SK-N-SH (cell line): ENCODE measurements at places on chromosomes 4 and X. TPM values are rescaled to one million over a fixed set of nuclear protein-coding genes. Genes with fewer than 3 reads are reported as not detected.

Gene BST1
- polyA plus RNA-seq, result 7.3 and 8.3 TPM in 2 replicates

Gene CPE
- 18.2 and 25.9 TPM in 2 replicates for polyA plus RNA-seq

Gene GPAT3
- 0.02 TPM in 1 of 2 replicates, not detected in the other for polyA plus RNA-seq

Gene TBC1D9
- polyA plus RNA-seq, result 13.5 and 16.1 TPM in 2 replicates

Gene ARX
- polyA plus RNA-seq, result not detected in 2 replicates

Gene SLIT2
- 53.6 and 68.7 TPM in 2 replicates for polyA plus RNA-seq

Gene MAGEB2
- polyA plus RNA-seq, result 1.6 and 2.7 TPM in 2 replicates

Gene APLN
- polyA plus RNA-seq, result 0.71 and 0.82 TPM in 2 replicates

Gene PCDH10
- polyA plus RNA-seq, result 0.02 and 0.05 TPM in 2 replicates

GRCh38 chr4:176921256-176921655 lies 128.5 kb upstream of the VEGFC start:
- DNase-seq, result no peak
- H3K4me3 ChIP-seq, result no peak overlapping the region
- peaks cover 13% of the 10 kb centered on the region for H3K36me3 ChIP-seq
- peak overlapping the region; percentile 87 for H3K27ac ChIP-seq

- peaks cover 22% of the 10 kb centered on the region; the same call in 1 of the 2 replicates for H3K27me3 ChIP-seq
- no peak overlapping the region for H3K27ac ChIP-seq
- H3K4me3 ChIP-seq, result no peak overlapping the region
- DNase-seq, result no peak
- no peaks in the 10 kb centered on the region for H3K36me3 ChIP-seq
- no peaks in the 10 kb centered on the region for H3K4me1 ChIP-seq
These were observed 126.6 kb upstream of the SLC4A4 start for GRCh38 chr4:71212216-71212615.

DNA sequence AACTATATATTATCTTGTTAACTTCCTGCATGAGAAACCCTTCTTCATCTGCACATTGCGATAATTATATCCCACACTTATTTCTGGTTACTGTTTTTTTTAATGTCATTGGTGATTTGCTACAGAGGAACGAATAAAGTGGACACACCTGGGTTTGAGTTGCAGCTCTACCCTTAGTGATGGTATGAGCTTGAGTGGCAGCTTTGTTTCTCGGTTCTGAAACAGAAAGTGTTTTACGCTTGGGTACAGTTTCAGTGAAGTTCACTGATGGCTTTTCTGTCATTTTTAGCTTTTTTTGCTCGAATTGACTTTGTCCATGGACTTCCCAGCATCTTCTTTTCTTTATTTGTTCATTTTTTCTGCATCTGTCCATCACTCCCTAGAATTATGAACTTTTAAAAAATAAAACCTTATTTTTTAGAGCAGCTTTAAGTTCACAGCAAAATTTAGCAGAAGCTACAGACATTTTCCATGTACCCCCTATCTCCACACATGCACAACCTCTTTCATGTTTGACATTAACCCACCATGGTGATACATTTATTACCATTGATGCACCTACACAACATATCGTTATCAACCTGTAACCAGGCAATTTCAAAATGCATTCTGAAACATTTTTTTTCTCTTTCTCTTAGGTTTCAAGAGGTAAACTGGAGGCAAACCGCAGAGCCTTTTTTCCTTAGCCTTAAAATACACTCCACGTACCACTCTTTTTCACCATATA lies 1041.6 kb upstream of the PRKX start:
- H3K4me3 ChIP-seq, result no peak overlapping the region
- no peak overlapping the region for H3K27ac ChIP-seq
- H3K36me3 ChIP-seq, result no peaks in the 10 kb centered on the region
- DNase-seq, result no peak
- no peaks in the 10 kb centered on the region for H3K4me1 ChIP-seq

GRCh38 chr4:61604054-61604453 lies 403.9 kb downstream of the ADGRL3 start:
- no peaks in the 10 kb centered on the region for H3K36me3 ChIP-seq
- H3K4me3 ChIP-seq, result no peak overlapping the region
- no peak for DNase-seq
- no peak overlapping the region for H3K27ac ChIP-seq
- H3K27me3 ChIP-seq, result no peaks in the 10 kb centered on the region

DNA sequence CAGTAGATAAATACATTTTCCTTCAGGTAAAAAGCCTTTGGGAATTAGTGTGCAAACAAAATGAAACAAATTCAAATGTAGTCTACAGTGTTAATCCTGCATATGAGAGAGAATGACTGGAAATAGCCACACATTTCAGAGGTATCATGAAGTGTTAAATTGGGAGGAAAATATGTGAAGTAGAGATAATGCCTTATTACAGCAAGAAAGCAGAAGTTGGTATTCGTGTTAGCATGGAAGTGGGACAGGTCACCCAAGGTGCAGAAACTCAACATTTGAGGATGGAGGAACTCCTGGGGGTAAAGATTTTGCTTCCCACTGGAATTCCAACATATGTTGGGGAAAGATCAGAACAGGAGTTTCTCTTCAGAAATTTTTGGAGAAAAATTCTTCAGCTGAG lies 51.3 kb downstream of the EMCN start:
- no peaks in the 10 kb centered on the region for H3K27me3 ChIP-seq
- no peaks in the 10 kb centered on the region; the same call in 1 of the 2 replicates for H3K4me1 ChIP-seq
- no peak for DNase-seq
- no peak overlapping the region for H3K4me3 ChIP-seq

DNA sequence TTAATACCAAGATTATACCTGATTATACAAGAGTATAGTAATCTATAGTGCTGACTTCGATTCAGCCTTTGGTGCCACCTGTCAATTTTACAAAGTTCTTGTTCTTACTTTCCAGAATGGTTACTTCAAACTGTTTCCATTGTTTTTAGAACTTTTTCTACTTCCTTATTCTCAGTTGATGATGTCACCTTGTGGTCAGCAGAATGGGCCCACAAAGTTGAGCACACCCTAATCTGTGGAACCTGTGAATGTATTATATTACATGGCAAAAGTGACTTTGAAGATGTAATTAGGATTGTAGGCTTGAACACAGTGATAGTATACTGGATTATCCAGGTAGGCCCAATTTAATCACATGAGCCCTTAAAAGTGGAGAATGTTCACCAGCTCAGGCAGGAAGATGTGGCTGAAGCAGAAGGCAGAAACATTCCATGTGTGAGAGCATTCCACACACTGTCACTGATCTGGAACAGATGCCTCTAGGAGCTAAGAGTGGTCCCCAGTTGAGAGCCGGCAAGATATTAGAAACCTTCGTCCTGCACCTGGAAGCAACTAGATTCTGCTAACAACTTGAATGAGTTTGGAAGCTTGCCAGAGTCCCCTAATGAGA lies 6.3 kb upstream of the SGMS2 start:
- no peaks in the 10 kb centered on the region for H3K36me3 ChIP-seq
- peaks cover 16% of the 10 kb centered on the region; the same call in 1 of the 2 replicates for H3K27me3 ChIP-seq
- DNase-seq, result no peak
- no peaks in the 10 kb centered on the region for H3K4me1 ChIP-seq
- H3K27ac ChIP-seq, result no peak overlapping the region

GRCh38 chr4:148007792-148008191 lies 275.9 kb downstream of the ARHGAP10 start:
- no peaks in the 10 kb centered on the region for H3K27me3 ChIP-seq
- DNase-seq, result no peak
- no peak overlapping the region for H3K4me3 ChIP-seq
- H3K36me3 ChIP-seq, result no peaks in the 10 kb centered on the region
- H3K27ac ChIP-seq, result no peak overlapping the region

DNA sequence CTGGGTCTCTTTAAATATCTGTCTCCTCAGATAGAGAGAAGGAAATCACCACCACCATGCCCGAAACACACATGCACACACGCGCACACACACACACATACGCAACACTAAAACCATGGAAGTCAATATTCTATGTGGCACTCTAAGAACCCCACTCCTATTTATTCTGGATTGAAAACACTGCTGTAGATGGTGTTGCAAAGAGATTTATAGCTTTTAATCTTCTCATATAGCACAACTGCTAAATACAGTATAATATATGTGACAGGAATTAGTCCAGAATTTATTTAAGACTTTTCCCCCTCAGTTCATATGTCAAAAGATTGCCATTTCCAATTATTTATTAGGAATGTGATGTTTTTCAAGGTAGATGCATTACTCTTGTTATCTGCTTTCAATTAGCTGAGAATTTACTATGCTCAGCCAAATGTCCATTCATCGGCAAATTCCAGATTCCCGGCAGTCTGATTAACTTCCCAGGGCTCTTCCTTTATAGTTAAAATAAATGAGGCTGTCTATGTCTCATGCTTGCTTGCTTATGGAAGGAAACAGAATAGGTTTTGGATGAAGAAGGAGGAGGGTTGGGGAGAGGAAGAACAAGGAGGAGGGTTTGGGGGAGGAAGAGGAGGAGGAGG lies 115.4 kb upstream of the NDP start:
- DNase-seq, result no peak
- H3K36me3 ChIP-seq, result no peaks in the 10 kb centered on the region
- H3K27me3 ChIP-seq, result no peaks in the 10 kb centered on the region; the same call in 1 of the 2 replicates
- no peak overlapping the region; the same call in 1 of the 2 replicates for H3K27ac ChIP-seq
- H3K4me3 ChIP-seq, result no peak overlapping the region

DNA sequence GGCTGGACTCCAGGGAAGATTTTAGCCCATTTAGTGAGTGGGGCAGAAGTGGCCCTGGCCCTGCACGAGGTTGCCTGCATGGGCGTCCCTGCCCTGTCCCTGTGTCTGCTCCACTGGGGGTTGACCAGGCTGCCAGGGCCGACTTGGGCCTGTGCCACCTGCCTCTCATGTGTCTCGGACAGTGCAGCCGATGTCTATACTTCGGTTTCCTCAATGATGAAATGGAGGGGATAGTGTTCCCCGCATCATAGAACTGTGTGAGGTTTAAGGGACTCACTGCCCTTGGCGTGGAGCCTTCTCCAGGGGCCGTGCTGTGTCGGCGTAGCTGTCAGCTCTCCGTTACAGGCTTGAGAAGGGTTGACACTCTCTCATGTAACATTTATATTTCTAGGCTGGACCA lies 27.0 kb upstream of the MSANTD1 start:
- no peak overlapping the region for H3K4me3 ChIP-seq
- H3K4me1 ChIP-seq, result no peaks in the 10 kb centered on the region
- no peak overlapping the region for H3K27ac ChIP-seq
- DNase-seq, result no peak
- peaks cover 14% of the 10 kb centered on the region for H3K36me3 ChIP-seq
- no peaks in the 10 kb centered on the region for H3K27me3 ChIP-seq

GRCh38 chr4:142324572-142324971 lies 521.5 kb downstream of the INPP4B start:
- DNase-seq, result no peak
- H3K4me3 ChIP-seq, result no peak overlapping the region
- H3K36me3 ChIP-seq, result no peaks in the 10 kb centered on the region

DNA sequence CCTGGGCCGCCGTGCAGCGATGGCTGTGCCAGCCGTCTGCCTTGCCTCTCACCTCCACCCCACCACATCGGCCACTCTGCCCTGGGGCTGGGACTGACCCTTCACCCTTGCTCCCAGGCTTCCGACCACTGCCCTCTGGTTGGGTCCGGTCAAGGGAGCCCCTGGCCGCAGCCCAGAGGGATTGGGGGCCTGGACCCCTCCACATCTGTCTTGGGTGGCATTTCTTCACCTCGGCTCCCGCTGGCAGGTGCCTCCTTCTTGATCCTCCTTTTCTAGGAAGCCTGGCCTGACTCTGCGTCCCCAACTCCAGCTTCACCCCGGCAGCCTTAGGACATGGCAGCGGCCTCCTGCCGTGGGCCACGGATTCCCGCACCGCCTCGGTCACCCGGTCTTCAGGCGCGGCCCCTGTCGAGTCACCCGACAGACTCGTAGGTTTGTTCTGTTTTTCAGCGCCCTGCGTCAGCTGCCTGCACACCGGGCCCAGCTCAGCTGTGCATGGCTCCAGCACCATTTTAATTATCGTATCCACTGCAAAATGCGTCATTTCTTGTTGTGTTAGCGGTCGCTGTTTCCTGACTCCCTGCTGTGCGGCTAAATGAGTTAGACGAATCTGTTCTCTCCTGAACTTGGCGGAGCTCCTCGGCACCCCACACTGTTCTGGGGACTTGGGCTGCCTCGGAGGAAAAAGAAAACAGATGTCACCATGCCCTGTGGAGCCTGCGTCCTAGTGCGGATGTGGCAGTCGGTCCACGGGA lies 124.0 kb downstream of the FAM53A start:
- H3K36me3 ChIP-seq, result no peaks in the 10 kb centered on the region
- H3K4me3 ChIP-seq, result no peak overlapping the region
- H3K27me3 ChIP-seq, result peaks cover 91% of the 10 kb centered on the region
- peaks cover 3% of the 10 kb centered on the region; the same call in 1 of the 2 replicates for H3K4me1 ChIP-seq
- no peak overlapping the region for H3K27ac ChIP-seq

- no peak overlapping the region; the same call in 1 of the 2 replicates for H3K27ac ChIP-seq
- no peak for DNase-seq
- H3K36me3 ChIP-seq, result peaks cover 47% of the 10 kb centered on the region
- H3K27me3 ChIP-seq, result no peaks in the 10 kb centered on the region
These were observed 35.5 kb downstream of the NCAPG start for GRCh38 chr4:17846266-17846665.
